ENCODE measurements at places on chromosomes 2 and 18.

- DNase-seq = no peak
Measured at GRCh38 chr2:239233576-239233975, 167.2 kb downstream of the HDAC4 start.

DNA sequence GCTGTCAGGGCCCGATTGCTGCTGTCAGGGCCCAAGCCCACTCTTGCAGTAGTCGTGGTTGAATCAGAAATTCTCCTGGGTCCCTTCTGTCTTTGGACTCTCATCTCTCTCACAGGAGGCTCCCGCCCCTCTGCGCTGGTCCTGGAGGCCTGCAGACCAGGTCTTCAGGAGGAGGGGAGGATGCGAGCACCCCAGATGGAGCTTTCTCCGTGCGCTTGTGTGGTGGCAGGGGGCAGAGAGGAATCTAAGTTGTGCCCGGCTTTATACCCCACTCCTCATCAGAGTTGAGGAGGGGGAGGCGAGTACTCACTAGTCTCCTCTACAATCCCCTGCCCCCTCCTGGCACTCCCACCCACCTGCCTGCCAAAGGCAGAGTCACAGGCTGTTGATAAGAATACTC is 10.4 kb downstream of the EN1 start:
- no peak for DNase-seq

GRCh38 chr2:64260817-64261216 is 116.6 kb upstream of the PELI1 start:
- peak; percentile 30 for DNase-seq

DNA sequence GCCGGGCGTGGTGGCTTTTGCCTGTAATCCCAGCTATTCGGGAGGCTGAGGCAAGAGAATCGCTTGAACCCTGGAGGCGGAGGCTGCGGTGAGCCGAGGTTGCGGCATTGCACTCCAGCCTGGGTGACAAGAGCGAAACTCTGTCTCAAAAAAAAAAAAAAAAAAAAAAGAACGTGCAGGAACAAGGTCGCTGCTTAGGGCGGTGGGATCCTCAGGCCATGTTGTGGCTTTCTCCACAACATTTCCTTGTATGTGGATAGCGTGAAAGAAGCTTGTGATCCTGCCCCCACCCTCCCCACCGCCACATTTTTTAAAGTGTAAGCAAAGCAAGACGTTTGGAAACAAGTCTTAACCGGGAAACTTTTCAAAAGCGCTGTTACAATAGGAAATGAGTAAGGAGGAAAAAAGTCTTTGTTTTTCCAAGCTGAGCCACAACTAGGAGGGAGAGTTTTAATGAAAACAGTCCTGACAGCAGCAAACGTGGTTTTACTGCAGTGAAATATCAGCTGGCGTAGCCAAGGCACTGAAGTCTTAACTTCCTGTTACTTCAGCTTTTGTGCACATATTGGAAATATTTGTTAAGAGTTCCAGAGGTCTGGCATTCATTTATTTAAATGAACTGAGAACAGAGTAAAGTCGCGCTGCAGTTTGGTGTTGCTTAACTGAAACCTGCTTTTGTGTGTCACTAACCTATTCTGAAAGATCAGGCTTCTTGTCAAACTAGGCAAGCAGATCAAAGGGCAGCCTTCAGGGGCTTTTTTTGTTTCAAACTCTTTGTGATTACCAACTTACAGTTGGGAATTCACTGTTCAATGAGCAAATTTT is 3.8 kb downstream of the TGIF1 start:
- peak; percentile 52 for DNase-seq

- no peak for DNase-seq
Measured at GRCh38 chr2:150569761-150570160, 82.3 kb upstream of the RND3 start.

All from activated CD4-positive, alpha-beta T cell treated with anti-CD3 and anti-CD28 coated beads, Interleukin-2, Interleukin-4, amounts not matched to agents 100 ng/mL and 50 ng/mL, durations not matched to agents 16 hours and 8 hours (primary cell).